Trophoblast cell (in vitro differentiated cells and primary cell): ENCODE measurements at places on chromosomes 1 and 21.

DNA sequence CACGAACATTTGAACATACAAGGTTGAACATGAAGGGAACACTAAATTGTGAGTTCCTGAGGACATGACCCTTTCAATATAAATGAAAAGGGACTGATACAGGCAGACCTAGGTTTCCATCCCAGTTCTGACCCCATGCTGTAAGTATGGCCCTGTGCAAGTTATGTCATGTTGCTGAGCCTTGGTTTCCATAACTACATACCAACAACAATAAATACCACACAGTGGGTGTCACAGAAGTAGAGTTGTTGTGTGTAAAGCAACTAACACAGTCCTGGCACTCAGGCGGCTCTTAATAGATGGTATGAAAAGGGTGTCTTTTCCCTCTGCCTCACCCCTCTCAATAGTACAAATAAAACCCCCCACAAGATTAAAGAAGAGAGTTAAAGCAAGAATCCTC, 140.8 kb downstream of the LMX1A start:
- DNase-seq = peak; percentile 83

GRCh38 chr1:152189657-152190442, 30.8 kb upstream of the RPTN start:
- peak; percentile 84 for DNase-seq

DNA sequence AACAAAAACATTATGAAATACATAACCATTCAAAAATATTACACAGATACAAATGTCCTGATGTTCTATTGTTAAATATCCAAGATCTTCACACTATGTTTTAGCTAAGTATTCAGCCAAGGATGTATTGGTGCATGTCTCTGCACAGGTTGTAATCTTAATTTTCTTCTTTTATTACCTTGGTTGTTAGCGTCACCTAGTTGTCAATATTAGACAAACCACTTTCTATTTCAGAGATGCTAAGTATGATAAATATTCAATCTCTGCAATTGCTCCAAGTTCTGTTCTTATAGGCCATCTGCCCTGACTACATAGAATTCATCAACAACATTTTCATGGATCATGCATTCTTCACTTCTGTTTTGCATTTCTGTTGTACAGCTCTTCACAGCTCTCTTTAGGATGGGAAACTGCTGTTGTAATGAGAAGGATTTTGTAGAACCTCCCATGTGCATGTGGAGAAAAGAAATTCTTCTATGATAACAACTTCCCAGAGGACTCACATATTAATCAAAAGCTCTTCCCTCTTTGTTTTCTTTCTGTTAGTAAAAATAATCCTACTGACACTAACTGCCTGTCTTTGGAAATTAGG, 380.1 kb downstream of the NUF2 start:
- DNase-seq = no peak

- no peak for DNase-seq
These were observed 114.8 kb downstream of the KCNK1 start for GRCh38 chr1:233728721-233729120.

- no peak for DNase-seq
These were observed 14.3 kb downstream of the BTG3 start for GRCh38 chr21:17598437-17598836.

DNA sequence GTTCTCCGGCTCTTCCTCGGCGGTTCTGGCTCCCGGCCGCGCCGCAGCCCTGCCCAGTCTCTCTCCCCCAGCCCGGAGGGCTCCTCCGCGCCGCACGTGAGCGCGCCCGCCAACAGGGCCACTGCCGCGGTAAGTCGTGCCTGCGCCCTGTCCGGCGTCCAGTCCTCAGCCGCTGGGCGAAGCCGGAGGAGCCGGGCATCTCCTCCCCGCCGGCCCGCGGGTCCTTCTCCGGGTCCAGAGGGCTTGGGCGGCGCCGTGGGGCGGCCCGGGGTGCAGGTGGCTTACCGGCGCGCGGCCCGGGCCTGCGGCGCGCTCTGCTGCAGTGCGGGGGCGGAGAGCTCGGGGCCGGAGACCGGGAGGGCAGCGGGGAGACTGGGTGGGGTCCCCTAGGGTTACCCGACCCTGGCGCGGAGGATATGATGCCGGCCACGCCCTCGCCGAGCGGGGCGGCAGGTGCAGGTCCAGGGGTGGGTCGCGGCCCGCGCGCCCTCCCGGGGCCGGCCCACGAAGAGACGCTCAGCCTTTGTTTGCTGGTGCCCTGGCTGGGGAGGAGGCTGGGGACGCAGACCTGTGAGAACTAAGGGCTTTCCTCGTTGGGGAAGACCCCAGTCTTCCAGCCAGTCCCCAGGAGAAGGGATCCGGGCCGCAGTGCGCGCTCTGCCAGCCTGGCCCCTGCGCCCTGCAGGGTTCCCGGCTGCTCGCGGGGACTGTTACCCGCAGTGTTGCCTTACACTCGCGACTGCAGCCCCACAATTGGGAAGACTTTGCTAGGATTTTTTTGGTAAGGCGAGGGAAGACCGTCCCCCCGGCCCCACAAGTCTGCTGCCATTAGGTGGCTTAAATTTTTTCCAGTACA, at the start of gene DOP1B:
TSS of gene DOP1B (plus strand) at position 10 of the 856 bp plus-strand sequence. CDS start 7,910 bp downstream, outside the sequence.
- DNase-seq = no peak

- no peak for DNase-seq
These were observed 9.3 kb downstream of the SSU72 start for GRCh38 chr1:1565340-1565739.

- no peak for DNase-seq
These were observed 102.3 kb upstream of the NEK7 start for GRCh38 chr1:198054510-198054909.

GRCh38 chr1:223662943-223663342, 2.6 kb downstream of the CAPN8 start:
- no peak for DNase-seq

DNA sequence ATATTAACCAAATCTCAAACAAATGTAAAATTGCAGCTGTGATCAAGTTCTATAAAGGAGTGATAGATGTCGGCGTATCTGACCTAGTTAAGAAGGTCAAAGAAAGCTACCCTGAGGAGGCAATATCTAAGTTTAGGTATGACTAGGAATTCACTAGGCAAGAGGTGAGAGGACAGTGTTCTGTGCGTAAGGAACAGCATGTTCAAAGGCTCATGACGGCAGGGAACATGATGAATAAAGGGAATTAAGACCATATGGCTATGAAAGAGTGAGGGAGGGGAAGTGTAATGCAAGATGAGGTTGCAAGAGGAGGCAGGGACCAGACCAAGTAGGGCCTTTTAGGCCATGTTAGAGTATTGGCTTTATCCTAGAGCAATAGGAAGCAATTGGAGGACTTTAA, 8.6 kb downstream of the LIX1L start:
- DNase-seq = no peak

GRCh38 chr1:41435570-41436178, 48.8 kb downstream of the EDN2 start:
- DNase-seq = peak; percentile 33
